ENCODE measurements at places on chromosomes 5 and 9.

GRCh38 chr9:684054-684890 is 157.2 kb upstream of the DMRT1 start:
- DNase-seq: no peak

DNA sequence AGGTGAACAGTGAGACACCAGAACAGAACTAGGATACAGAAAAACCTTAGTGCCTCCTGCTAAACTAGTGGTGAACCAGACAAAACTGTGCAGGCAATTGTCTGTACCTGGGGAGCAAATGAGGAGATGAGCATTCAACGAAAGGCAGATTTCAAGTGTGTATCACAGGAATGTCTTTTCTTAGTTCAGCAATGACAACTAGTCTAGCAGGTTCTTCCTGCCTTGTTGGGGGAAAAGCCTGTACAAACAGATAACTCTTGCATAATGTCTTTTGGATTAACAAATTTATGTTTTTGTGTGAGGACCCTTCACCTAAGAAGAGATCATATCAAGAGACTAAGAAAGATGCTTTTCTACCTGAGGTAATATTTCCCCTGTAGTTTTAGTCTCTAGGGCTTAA is 21.8 kb upstream of the DENND4C start:
- no peak for DNase-seq

- no peak for DNase-seq
Measured at GRCh38 chr9:135773530-135774238, 71.7 kb downstream of the KCNT1 start.

DNA sequence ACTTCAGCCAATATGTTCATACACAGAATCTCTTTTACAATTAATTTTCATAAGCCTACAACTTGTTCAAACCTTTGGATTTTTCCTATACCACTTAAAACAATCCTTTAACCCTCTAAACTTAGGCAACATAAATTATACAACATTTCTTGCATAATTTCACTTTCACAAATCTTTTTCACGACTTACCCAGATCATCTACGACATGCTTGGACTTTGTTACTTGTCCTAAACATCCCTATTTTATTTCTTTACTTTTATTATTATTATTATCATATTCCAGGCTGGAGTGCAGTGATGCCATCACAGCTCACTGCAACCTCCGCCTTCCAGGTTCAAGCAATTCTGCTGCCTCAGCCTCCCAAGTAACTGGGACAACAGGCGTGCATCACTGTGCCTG is 68.0 kb downstream of the CACNA1B start:
- no peak for DNase-seq

DNA sequence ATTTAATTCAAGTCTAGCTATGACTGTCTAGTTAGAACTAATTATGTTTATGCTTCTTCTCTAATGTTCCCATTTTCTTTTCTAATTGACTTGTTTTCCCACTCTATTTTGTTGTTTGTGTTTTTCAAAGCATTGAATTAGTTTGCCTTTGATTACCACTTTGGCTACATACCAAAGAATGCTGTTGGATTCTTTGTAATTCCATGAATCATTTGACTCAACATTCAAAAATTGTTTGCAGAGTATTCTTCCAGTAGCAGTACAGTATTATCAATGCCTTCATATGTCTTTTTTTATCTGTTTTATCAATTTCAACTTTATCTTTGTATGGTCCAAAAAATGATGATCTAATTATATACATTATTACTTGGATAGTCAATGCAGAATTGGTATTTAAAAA is 288.7 kb downstream of the RFX3 start:
- no peak for DNase-seq

DNA sequence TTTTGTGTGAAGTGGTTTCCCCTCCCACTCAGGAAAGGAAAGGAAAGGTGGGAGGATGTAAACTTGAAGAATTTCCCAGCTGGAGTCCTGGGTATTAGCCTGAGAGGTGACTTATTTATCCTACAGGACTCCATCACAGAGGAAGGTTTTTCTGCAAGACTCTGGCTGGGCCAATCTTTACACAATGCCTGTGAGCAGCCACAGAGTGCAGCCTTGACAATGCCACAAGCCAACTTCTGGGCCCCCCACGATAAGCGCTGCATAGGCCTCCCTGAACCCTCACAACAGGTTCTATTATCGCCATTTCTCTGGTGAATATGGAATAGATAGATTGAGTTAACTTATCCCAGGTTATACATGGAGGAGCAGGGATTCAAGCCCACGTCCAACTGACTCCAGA is 12.4 kb downstream of the TTC39B start:
- DNase-seq: no peak

DNA sequence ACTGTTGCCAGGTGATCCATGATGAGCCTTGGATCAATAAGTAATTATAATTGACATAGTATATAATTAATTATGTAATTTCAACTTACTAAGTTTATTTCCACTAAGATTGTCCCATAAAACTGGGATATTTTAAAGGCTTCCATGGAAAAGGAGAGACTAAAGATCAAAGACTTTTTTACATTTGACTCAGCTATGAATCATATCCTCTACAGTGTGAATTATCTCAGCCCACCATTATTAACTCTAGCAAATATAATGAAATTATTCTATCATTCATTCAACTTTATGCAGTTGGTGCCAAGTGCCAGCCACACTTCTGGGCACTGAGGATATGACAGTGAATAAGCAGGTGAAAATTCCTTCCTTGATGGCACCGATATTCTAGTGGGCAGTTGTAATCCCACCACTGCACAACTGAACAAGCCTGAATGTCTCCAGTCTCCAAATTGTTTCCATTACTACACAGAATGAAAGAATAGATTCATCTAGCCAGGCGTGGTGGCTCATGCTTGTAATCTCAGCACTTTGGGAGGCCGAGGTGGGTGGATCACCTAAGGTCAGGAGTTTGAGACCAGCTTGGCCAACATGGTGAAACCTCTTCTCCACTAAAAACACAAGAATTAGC is 21.9 kb upstream of the TXN start:
- no peak for DNase-seq

DNA sequence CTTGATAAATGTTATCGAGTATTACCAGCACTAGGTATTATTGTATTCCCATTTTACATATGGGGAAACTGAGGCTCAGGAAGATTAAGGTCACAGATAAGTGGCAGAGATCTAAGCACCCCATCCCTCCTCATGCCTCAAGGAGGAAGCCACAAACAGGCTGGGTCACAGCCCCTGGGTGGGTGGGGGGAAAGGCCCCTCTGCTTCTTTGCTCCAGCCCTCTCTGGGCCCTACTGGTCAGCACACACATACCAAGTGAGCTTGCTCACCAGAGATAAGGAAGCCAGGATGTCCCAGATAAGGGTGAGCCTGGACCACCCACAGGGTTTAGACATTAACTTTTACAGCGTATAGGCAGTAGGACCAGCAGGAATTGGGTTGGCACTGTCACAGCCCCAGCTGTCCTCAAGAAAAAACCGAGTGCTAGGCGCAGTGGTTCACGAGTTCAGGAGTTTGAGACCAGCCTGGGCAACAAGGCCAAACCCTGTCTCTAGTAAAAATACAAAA is 45.3 kb downstream of the STK10 start:
- DNase-seq: no peak

GRCh38 chr9:17519761-17520160 is 59.1 kb upstream of the SH3GL2 start:
- no peak for DNase-seq

- DNase-seq: no peak
Measured at GRCh38 chr9:92512622-92513021, 23.2 kb downstream of the ECM2 start.

DNA sequence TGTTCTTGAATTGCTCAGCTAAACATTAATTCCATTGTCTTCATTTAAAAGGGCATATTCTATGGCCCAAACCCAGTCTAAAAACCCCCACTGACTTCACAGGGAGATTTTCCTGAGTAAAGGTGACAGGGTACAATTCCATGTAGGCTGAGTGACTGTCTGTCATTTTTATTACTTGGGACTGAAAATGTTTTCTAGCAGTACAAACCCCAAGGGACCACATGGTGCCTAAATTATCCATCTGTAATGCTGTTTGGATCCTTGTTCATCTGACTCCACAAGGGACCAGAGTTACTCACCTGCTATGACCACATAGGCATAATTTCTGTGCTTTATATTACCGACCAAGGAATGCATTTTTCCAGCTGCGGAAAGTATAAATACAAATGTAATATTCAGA is 349.1 kb downstream of the ZNF608 start:
- no peak for DNase-seq

DNA sequence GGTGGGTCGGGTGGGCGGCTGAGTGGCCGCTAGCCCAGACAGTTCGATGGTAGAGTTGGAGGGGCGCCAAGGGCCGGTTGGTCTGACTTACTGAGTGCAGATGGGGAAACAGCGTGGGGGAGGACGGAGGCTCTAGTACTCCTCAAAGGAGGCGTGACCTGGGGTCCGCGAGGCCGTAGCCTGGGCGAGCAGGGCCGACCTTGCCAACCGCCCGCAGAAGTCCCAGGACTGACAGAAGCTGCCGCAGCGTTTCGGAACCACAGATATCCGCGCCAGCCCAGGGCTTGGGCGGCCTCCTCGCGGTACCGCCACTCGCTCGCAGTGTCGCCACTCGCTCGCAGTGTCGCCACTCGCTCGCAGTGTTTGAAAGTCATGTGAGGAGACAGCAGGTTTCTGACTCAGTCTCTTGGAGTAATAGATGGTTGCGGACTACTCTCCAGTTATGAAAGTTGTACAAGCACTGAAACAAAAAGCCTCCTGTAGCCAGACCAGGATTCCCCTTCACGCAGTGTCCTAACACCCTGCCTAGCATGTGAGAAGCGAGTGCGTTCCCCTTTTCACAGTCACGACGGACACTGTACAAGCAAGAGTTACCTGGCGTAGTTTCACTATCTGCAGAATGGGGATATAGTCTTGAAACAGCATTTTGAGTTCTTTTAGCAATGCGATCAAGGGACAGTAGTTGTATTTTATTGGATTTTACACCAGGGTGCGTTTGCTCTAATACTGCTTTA is 674 bp downstream of the TMEM38B start:
- DNase-seq: no peak

DNA sequence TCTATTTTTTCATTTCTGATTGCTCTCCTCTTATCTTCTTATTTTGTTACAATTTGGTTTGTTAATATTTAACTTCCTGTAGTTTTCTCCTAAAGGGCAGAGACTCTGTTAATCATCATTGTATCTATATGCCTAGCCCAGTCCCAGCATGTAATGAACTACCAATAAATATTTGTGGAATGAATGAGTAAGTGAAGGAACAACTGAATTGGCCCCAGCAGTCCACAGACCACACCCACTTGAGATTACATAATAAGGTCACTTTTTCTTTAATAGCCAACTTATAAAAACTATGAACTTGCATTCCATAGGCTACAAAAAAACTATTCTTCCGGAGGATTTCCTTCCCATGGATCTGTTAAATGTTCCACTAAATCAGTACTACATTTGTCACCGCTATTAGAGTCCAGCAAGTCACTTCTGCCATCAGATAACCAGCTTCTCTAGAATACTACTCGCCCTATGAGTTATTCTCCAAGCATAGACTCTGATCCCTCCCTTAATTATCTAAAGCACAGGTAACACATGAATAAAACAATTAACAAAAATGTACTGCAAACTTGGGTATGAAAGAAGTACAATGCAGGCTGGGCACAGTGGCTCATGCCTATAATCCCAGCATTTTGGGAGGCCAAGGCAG is 27.5 kb upstream of the TNPO1 start:
- DNase-seq: no peak

DNA sequence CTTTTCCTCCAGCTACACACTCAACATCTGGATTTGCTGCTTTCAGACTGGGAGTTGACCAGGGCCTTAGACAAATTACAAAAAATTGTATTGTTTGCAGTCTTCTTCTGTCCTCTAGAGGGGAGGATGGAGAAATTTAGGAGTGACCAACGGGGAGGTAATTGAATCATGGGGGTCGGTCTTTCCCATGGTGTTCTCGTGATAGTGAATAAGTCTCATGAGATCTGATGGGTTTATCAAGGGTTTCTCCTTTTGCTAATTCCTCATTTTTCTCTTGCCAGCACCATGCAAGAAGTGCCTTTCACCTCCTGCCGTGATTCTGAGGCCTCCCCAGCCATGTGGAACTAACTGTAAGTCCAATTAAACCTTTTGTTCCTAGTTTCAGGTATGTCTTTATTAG is 4.2 kb downstream of the IFNA8 start:
- DNase-seq: no peak

DNA sequence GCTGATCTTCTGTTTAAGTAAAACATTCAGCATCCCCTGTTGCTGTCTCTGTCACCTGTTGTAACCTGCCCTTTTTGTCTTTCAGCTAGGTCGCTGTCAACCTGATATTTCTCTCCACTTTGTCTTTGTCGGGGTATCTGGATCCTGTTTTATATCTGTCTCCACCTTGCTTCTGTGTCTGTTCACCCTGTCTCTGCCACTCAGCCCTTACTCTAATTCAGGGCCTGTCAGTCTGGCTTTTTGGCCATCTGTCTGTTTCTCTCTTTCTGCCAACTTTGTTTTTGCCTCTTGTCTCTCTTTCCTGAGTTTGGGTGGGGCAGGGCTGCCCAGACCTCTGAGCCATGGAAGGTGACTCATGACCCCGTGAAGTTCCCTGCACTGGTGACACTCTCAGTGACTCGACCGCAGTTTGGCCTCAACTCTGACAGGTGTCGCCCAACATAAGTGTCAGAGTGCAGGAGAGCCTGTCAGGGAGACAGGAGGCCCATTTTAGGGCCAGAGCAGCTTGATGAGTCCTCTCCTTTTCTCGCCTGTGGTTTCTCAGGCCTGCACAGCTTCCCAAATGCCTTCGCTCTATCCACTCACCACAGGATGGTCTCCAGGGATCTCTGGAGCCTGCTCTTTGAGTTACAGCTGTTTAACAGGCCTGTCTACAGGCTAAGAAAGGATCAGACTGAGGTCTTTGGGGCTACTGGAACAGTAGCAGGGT is 868 bp downstream of the ZBTB43 start:
- DNase-seq: peak; percentile 92

DNA sequence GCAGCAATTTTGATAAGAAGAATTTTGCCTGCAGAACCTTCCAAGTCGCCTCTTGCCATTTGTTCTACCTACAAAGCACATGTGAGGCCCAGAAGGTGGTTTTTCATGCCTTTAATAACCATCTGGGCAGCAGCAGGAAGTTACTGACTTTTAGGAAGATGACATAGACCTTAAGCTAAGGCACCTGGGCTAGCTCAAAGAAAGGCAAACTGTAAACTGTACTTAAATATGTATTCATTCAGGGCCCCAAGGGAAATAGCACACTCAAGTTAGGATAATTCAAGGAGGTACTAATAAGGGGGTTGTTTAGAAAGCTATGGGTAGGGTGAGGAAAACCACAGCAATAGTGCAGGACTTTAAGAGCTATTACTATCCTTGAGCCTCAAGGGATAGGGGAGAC is 57.3 kb upstream of the HSPB3 start:
- no peak for DNase-seq

DNA sequence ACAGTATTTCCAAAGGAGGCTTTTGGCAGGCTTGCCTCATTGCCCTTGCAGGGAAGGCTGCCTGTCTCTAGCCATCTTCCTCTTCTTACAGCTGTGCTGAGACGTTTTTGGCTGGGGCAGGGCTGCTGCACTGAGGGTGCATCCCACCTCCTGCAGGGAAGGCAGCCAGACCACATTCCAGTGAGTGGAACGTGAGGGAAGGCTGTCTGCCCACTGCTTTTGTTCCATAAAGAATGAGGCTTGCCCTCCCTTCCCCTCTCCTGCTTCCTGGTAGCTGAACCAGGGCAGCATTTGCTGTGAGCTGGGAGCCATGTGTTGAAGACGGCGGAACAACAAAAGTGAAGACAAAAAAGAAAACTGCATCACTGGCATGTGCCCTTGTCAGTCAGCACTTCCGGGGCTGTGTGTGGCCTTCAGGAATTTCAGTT is 16.8 kb downstream of the MGAT1 start:
- no peak for DNase-seq

GRCh38 chr9:89361031-89361430 is 42.7 kb downstream of the SECISBP2 start:
- DNase-seq: no peak

GRCh38 chr5:96857924-96858323 is 18.4 kb upstream of the ERAP2 start:
- DNase-seq: no peak

Data from common myeloid progenitor, CD34-positive (primary cell).